ENCODE measurements at places on chromosomes 3 and 15. TPM values are rescaled to one million over a fixed set of nuclear protein-coding genes. Genes with fewer than 3 reads are reported as not detected.

The WNT7A gene
- polyA plus RNA-seq: not detected

DNA sequence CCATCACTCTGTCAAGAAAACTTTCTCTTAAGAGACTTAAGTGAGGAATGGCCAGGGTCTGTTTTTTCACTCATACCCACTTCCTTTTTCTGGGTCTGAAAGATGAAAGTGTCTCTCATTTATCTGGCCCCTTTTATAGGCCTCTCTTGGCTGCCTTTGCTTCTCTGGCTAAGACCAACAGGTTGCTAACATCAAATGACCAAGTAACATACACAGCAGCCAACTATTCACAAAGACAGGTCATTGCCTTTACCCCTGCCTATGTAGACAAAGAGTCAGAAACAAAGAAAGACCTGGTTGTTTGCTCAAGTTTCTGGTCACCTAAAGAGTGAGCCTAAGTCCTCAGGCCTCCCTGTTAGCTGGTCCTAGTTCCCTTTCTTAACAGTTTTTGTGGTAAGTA is 24.0 kb upstream of the CSTA start:
- H3K4me3 ChIP-seq: no peak overlapping the region
- H3K36me3 ChIP-seq: no peaks in the 10 kb centered on the region
- DNase-seq: no peak
- H3K27me3 ChIP-seq: peaks cover 3% of the 10 kb centered on the region

DNA sequence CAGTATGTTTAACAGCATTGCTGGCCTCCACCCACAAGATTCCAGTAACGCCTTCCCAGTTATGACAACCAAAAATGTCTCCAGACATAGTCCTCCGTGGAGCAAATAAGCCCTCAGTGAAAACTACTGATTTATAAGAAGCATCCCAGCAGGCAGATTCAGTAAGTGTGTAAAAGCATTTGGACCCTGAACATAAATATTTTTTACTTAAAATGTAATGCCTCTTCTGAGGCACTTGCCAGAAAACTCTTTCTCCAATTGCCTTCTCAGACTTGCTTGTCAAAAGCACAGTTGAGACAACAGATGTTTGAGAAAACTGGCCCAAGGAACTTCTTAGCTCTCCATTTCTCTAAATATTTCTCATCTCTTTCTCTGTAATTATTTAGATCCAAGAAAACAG is 31.8 kb upstream of the DCLK3 start:
- no peak overlapping the region for H3K4me3 ChIP-seq
- no peak for DNase-seq
- no peak overlapping the region for H3K27ac ChIP-seq
- no peaks in the 10 kb centered on the region for H3K27me3 ChIP-seq
- H3K4me1 ChIP-seq: no peaks in the 10 kb centered on the region
- no peaks in the 10 kb centered on the region for H3K36me3 ChIP-seq

GRCh38 chr3:171943262-171944117 is 95.9 kb upstream of the FNDC3B start:
- H3K27ac ChIP-seq: no peak overlapping the region
- H3K4me3 ChIP-seq: no peak overlapping the region
- no peaks in the 10 kb centered on the region for H3K27me3 ChIP-seq
- no peaks in the 10 kb centered on the region for H3K4me1 ChIP-seq
- DNase-seq: no peak

DNA sequence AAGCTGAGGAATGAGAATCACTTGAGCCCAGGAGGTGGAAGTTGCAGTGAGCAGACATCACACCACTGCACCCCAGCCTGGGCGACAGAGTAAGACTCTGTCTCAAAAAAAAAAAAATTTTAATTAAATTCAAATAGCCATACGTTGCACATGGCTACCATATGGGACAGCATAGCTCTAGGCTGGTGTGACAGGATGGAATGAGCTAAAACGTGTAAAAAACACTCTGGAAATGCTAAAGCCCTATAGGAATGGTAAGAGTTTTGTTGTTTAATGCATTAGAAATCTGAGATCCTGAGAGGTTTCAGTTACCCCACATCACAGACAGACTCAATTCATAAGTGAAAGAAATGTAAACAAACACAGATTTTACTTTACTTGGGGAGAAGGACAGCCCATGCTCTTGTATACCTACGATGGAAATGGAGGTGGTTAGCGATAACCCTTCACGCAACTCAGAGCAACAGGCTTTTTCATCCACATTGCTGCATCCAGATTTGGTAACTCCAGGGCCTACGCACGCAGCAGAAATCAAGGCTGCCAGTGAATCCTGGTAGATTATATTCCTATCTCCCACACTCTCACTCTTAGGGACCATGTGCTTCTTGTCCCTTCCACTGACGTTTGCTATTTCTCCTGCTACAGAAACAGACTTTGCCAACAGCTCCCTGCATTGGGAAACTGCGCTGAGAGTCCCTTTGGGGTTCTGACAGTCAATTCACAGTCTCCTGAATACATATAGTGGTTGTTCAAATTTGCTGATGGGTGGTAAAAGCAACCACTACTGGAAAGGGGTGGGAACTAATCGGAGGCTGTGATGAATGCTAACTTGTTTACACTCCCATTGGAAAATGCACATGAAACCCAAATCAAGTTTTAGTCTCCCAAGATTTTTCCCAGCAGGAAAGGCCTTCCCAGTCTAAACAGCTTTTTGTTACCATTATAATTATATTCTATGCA is 3.1 kb downstream of the SH3BP5 start:
- H3K27me3 ChIP-seq: no peaks in the 10 kb centered on the region
- H3K36me3 ChIP-seq: no peaks in the 10 kb centered on the region
- no peak overlapping the region for H3K4me3 ChIP-seq

The GRM2 gene
- not detected for polyA plus RNA-seq

- H3K4me3 ChIP-seq: no peak overlapping the region
- no peaks in the 10 kb centered on the region for H3K27me3 ChIP-seq
- H3K4me1 ChIP-seq: no peaks in the 10 kb centered on the region
- H3K36me3 ChIP-seq: no peaks in the 10 kb centered on the region
Observed at GRCh38 chr15:64604319-64604718, 143.9 kb downstream of the ZNF609 start.

The KLHL40 gene
- 0.26 TPM for polyA plus RNA-seq

DNA sequence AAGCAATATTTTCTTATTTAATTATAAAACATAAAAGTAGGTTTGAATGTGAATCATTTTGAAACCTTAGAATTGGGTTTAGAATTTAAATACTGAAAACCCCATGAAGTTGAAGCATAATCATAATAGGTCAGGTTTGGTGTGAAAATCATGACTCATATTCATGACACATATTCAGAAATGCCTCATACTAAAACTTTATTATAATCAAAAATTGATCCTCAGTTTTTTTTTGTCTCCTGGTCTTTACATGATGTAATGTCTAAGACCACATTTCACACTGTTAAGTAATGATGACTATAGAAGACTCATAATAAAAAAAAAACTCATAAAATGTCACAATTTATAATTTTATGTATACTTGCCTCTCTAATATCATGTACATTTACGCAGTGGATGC is 190.4 kb downstream of the FOXP1 start:
- H3K4me3 ChIP-seq: no peak overlapping the region
- no peak for DNase-seq
- no peak overlapping the region for H3K27ac ChIP-seq
- H3K4me1 ChIP-seq: peaks cover 5% of the 10 kb centered on the region
- no peaks in the 10 kb centered on the region for H3K27me3 ChIP-seq
- H3K36me3 ChIP-seq: no peaks in the 10 kb centered on the region

The IL17RD gene
- polyA plus RNA-seq: 0.64 TPM

- no peak overlapping the region for H3K27ac ChIP-seq
- H3K4me1 ChIP-seq: peaks cover 10% of the 10 kb centered on the region
- no peak overlapping the region for H3K4me3 ChIP-seq
- no peak for DNase-seq
- H3K27me3 ChIP-seq: no peaks in the 10 kb centered on the region
Observed at GRCh38 chr3:64163019-64163754, 62.1 kb downstream of the PRICKLE2 start.

The CMC1 gene
- 23.7 TPM for polyA plus RNA-seq

DNA sequence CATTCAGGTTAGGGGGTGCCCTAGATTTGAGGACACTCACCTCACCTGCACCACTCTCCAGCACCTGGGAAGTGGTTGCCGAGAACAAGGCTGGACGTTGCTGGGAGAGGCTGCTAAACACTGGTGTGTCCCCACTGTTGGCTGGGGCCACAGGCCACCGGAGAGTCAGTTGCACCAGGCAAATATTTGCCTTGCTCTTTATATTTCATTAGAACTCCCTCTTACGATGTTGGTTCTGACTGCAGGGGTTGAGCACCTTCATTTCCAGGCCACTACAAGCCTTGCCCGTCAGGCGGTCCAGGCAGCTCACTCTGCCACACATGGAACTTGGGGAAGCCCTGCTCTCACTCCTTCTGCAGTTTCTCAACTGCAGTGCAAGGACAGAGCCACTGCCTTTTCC is 30.7 kb downstream of the HCN4 start:
- H3K27ac ChIP-seq: no peak overlapping the region
- no peaks in the 10 kb centered on the region for H3K4me1 ChIP-seq
- H3K27me3 ChIP-seq: no peaks in the 10 kb centered on the region
- no peaks in the 10 kb centered on the region for H3K36me3 ChIP-seq
- no peak for DNase-seq

The TMEM108 gene
- not detected for polyA plus RNA-seq

The ZIC1 gene
- 2.7 TPM for polyA plus RNA-seq

DNA sequence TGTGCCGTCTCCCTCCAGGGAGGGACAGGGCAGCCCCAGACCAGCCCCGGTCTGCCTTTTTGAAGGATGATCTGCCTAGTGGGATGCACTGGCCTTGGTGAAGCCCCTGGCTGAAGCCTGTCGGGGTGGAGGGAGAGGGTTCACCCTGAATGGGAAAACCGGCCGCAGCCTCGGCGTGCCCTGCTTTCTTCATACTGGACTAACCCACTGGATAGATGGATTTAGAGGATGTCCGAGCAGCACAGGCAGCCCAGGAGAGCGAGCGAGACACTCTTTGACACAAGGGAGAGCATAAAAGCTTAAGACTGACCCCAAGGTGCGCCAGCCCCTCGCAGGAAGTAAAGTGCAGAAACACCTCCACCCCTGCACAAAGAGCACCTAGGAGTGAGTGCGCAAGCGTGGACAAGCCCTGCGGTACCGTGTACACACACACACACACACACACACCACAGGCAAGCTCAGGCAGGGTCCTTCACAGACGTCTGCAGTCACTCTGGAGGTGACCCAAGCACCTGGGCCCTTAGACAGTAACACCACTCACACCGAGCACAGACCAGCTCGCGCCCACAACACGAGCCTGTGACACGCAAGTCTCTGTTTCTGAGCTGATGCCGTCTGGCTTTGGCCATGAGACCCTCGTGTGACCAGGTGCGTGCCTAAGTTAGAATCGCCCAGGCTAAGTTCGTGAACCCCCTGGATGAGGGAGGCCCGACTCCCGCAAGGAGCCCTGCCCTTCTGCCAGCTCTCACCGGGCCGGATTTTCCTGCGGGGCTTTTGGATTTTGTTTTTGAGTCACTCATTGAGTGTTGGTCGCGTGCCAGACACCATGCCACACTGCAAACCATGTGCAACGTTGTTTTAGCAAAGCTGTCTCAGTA is 11.3 kb downstream of the SEMA4B start:
- H3K4me3 ChIP-seq: no peak overlapping the region
- H3K27ac ChIP-seq: no peak overlapping the region
- H3K4me1 ChIP-seq: no peaks in the 10 kb centered on the region

DNA sequence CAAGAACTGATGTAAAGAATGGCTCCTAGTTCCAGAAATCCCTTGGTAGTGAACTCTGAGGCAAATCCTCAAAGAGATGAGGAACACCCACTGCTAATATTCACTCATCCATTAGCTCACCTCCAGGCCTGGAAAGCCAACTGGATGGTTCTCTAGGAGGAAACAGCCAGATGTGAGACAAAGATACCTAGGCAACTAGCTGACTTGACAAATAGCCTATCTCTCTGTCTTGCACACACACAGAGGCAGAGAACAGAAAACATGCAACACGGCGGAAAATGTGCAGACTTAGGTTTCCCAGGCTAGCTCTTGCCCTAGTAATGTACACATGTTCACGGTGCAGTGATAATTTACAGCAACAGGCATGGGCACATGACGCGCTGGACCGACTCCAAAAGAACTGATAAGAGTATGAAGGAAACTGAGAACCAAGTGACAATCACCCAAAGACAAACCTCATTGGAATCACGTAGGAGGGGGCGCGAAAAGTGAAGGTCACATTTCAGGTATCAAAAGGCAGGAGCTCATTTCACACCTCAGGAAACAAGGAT is 318.1 kb downstream of the FOXP1 start:
- H3K27ac ChIP-seq: no peak overlapping the region
- no peaks in the 10 kb centered on the region for H3K4me1 ChIP-seq
- no peaks in the 10 kb centered on the region for H3K27me3 ChIP-seq

DNA sequence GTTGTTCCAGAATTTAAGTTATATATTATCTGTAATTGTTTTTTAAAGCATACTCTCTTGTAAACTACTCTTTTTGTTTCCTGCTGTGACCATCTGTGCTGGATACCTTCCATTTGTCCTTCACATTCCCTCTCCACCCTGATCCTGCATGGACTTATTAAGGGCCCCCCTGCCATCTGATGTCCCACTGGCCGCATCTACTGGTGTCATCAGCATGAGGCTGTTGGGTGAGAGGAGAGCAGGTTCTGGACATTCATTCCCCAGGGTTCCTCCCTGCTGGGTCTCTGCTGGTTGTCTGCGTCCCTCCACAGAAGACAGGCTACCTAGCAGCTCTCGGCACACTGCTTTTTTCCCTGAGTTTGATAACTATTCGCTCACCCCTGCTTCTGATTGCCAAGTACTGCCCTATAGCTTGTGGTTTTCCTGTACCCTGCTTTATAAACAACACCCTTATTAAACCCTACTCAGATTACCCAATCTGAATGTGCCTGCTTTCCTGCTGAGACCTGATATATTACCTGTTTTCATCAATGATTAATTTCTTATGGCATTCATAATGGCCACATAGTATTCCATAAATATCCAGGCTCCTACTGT is 7.7 kb downstream of the CMTM8 start:
- DNase-seq: no peak
- H3K4me3 ChIP-seq: no peak overlapping the region
- H3K4me1 ChIP-seq: no peaks in the 10 kb centered on the region
- H3K27me3 ChIP-seq: no peaks in the 10 kb centered on the region
- H3K36me3 ChIP-seq: no peaks in the 10 kb centered on the region
- H3K27ac ChIP-seq: no peak overlapping the region

DNA sequence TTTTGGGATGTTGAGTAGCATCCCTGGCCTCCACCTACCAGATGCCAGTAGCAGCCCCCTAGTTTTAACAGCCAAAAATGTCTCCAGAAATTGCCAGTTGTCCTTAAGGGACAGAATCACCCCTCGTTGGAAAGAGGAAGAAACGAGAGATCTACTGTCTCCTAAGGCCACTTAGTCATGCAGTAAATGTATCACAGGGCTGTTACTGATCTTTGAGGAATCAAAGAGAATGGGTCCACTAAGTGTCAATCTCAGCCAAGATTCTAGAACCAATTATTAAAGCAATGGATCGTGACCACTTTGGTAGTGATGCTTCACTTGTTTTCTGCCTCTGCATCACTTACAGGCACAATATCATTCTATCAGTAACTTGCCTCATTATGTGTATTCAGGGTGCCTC is 26.4 kb downstream of the POLG start:
- no peak overlapping the region for H3K4me3 ChIP-seq
- no peak for DNase-seq
- no peaks in the 10 kb centered on the region for H3K4me1 ChIP-seq
- no peaks in the 10 kb centered on the region for H3K36me3 ChIP-seq
- no peaks in the 10 kb centered on the region for H3K27me3 ChIP-seq

The ACVR2B gene
- 0.61 TPM for polyA plus RNA-seq

- H3K4me3 ChIP-seq: no peak overlapping the region
- no peaks in the 10 kb centered on the region for H3K27me3 ChIP-seq
- H3K36me3 ChIP-seq: no peaks in the 10 kb centered on the region
- no peaks in the 10 kb centered on the region for H3K4me1 ChIP-seq
Observed at GRCh38 chr15:46326173-46326572, 691.3 kb downstream of the SQOR start.

The REC114 gene
- not detected for polyA plus RNA-seq

The SEMA3G gene
- polyA plus RNA-seq: 0.26 TPM
